Activated CD4-positive, alpha-beta T cell treated with anti-CD3 and anti-CD28 coated beads, Interleukin-2, amount 50 U/mL, for 48 hours (primary cell): ENCODE measurements at places on chromosomes 1 and 21.
A peak's percentile ranks its signal among the peaks of the same experiment; 100 is the strongest.

GRCh38 chr1:231691618-231692259, 65.1 kb downstream of the DISC1 start:
- no peak for DNase-seq

DNA sequence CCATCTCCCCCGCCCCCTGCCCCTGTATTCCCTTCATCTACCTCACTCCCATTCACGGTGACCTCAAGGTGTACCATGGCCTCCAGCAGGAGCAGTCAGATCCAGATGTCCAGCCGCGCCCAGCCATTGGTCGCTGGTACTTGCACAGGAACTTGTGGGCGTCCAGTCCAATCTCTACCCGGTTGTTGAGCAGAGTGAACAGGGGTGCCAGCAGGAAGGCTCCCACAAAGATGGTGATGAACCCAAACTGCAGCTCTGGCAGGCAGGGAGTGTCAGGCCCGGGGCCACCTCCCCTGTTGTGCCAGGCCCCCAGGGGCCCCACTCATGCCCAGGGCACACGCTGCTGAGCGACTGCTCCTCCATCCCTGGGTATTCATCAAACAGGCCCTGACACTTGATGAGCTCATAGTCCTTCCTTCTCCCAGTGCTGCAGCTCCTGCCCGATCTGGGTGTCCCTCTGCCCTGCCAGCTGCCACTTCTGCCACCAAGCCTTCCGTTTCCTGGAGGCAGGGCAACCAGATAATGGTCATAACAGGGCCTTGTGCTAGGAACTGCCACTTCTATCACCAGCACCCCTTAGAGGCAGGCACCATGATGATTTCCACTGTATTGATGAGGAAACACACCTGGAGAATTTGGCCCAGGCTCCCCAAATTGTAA, 5.7 kb upstream of the ARHGEF19 start:
- DNase-seq: no peak

- DNase-seq: no peak
These were observed 71.0 kb upstream of the KLHDC7A start for GRCh38 chr1:18409609-18410237.

DNA sequence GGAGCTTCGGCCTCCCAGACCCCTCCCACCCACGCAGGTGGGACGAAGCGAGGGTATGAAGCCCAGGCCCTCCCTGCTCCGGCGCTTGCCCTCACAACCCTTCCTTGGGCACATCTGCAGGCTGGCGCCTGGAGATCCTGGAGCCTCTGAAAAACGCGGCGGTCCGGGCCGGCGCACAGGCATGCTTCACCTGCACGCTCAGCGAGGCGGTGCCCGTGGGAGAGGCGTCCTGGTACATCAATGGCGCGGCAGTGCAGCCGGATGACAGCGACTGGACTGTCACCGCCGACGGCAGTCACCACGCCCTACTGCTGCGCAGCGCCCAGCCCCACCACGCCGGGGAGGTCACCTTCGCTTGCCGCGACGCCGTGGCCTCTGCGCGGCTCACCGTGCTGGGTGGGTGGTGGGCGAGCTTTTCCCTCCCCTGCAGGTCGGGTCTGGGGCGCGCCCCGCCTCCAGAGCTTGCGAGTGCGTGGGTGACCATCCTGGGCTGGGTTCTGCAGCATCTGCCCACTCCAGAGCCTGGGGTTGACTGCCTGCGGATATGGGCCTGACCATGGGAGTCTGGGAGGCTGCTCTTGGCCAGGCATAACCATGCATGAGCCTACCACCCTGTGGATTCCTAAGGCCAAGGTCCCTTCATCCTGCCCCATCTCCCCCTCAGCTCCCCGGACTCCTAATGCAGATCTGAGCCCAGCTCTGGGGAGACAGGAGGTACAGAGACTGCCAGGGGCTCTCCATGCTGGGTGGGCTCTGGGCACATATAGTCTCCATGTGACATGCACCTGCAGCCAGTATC, 89.8 kb downstream of the TRIM11 start:
- no peak for DNase-seq

GRCh38 chr1:27519331-27520258, 29.6 kb upstream of the WASF2 start:
- no peak for DNase-seq

- no peak for DNase-seq
These were observed 99.6 kb upstream of the KAZN start for GRCh38 chr1:14498839-14499238.

DNA sequence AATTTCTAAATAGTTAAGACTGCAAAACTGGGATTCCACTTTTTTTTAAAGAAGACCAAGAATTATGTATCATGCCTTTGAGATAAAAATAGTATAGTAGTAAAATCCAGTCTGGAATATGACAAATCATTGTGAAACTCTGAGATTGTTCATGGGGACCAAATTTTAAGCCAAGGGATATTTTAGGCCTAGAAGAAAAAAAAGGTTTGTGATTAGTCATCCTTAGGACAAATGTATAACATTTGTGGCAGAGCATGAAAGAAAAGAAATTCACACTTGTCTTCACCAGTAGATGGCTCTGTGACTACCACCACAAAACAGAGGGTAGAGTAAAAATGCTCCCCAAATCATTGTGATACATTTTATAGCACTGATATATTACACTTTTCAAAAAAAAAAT, 226.1 kb downstream of the KCTD3 start:
- DNase-seq: no peak

GRCh38 chr1:231550448-231550781, 21.9 kb downstream of the TSNAX start:
- DNase-seq: no peak

- no peak for DNase-seq
These were observed 19.4 kb downstream of the PLEKHA6 start for GRCh38 chr1:204340081-204340889.

- no peak for DNase-seq
These were observed 18.7 kb downstream of the C21orf58 start for GRCh38 chr21:46304955-46305354.

DNA sequence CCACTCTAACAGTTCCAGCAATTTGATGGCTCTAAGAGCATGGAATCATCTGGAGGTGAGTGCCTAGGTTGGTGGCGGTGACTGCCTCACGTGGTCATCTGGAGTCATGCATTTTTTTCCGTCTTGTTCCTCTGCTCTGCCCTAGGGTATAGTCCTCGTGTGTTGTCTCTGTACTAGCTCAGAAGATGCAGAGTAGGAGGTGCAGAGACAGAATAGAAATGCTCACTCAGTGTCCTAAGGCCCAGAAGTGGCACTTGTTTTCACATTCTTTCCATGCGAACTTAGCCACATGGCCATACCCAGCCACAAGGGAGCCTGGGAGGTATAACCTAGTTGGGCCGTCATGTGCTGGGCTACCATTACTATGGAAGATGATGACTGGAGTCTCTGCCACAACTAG, 30.3 kb downstream of the DYRK1A start:
- DNase-seq: no peak

DNA sequence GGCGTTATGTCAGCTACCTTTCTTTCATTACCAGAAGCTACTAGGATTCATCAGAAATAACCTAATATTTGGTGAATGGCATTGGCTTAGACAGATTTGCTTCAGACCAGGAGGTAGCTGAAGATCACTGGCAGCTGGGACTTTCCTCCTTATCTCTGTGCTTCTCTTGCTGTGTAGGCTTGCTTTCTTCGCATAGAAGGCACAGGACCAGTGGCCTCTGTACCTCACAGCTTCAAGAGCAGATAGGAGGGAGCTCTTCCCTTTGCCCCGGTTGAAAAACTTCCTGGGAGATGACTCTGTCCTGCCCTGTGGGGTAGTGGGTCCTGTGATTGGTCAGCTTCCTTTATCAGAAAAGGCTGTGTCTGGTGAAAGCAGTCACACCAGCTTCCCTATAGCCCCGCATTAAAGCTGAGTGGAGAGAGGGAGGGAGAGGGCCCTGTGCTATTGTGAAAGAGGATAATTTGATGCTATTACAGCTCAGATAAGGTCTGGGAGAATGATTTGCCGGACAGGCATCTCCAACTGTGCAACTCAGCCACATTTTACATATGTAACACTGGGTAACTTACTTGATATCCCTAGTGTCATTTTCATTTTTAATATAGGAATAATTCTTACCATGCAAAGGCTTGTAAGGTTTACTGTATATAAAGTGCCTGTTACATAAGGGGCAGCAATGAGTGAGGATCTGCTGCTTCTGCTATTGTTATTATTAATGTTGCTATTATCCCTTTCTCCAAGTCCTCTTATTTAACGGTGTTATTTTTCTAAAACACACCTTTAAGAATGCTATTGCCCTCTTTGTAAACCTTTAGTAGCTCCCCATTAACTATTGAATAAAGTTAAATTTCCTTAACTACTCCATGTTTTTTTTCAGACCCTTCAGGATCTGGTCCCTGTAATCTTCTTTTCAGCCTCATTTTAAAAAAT, 31.6 kb downstream of the OSBPL9 start:
- DNase-seq: no peak

DNA sequence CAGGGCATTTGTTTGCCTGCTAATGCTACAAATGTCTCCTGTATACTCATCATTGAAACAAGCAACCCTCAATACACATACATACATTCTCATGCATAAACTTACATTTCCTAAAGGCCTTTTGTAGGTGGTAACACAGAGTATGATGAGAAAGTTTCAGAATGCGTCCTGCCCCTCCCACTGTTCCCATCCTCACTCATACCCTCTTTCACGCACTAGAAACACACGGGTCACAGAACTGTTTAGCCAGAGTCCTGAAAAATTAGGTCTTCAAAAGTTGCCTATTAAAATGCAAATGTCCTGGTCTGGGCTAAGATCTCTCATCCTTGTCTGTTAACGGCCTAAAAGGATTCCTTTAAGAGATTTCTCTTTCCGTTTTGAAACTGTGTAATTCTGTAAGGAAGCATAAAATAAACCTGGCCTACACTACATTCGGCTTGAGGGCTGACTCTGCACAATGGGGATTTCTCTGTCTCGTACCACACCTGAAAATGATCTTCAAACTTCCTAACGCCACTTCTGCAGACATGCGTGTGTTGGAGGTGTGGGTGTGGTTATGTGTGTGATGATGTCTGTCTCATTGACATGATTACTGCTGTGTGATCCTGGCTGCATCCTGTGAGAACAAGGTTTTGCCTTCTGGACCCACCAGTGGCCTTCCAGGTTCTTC, 5.3 kb upstream of the FCER1A start:
- DNase-seq: no peak

GRCh38 chr1:99969729-99970621, at the start of gene SLC35A3:
Gene SLC35A3, plus strand, starts transcription at chr1:99969996. Its CDS starts 23,559 bp downstream, at chr1:99993555.
- peak; percentile 88 for DNase-seq

DNA sequence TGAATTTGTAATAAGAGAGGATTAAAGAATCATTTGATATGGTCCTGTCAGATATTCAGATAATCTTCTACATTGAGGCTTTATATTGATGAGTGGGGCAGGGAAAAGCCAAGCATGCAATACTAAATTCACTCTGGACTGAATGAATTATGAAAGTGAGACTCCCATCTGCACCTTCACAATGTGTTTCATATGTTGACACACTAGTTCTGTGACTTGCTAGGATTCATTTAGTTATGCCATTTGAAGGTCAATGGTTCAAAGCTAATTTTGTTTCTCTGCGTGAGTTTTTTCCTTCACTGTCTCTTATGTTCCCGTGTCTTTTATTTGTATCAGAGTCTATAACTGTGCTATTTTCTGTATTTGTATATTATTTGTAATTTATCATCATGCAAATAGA, 1332.5 kb downstream of the KCNT2 start:
- no peak for DNase-seq

DNA sequence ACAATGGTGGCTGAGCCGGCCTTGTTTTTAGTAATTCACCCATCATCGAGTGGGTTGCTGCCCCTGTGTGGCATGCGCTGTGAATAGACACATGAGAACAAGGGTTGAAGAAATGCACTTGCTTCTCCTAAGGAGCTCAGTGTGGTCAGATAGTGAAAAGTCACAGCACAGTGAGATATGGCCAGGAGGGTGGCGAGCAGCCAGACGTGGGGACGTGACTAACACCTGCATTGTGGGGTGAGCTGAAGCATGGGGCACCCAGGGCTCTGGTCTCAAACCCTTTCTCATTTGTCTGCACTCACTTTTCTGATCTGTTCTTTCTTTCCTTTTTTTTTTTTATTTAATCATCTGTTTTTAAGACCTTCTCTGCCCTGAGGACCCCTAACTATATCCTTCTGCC, 13.5 kb downstream of the MTARC1 start:
- no peak for DNase-seq

DNA sequence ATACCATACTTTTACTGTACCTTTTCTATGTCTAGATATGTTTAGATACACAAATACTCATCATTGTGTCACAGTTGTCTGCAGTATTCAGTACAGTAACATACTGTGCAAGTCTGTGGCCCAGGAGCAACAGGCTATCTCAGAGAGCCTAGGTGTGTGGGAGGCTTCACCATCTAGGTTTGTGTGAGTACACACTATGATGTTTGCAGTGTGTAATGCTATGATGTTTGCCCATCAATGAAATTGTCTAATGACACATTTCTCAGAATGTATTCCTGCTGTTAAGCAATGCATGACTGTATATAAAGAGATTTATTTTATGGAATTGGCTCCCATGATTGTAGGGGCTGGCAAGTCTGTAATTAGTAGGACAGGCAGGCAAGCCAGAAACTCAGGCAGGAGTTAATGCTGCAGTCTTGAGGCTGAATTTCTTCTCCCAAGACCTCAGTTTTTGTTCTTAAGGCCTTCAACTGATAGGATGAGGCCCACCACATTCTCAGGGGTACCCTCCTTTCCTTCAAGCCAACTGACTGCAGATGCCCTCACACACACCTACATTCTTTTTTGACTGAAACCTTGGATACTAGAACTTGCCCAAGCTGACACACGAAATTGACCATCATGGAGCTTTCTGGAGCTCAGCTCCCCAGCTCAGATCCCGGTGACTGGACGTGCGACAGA, 7.7 kb upstream of the AGTRAP start:
- DNase-seq: no peak

GRCh38 chr1:26553942-26554682, 24.6 kb downstream of the RPS6KA1 start:
- DNase-seq: no peak

DNA sequence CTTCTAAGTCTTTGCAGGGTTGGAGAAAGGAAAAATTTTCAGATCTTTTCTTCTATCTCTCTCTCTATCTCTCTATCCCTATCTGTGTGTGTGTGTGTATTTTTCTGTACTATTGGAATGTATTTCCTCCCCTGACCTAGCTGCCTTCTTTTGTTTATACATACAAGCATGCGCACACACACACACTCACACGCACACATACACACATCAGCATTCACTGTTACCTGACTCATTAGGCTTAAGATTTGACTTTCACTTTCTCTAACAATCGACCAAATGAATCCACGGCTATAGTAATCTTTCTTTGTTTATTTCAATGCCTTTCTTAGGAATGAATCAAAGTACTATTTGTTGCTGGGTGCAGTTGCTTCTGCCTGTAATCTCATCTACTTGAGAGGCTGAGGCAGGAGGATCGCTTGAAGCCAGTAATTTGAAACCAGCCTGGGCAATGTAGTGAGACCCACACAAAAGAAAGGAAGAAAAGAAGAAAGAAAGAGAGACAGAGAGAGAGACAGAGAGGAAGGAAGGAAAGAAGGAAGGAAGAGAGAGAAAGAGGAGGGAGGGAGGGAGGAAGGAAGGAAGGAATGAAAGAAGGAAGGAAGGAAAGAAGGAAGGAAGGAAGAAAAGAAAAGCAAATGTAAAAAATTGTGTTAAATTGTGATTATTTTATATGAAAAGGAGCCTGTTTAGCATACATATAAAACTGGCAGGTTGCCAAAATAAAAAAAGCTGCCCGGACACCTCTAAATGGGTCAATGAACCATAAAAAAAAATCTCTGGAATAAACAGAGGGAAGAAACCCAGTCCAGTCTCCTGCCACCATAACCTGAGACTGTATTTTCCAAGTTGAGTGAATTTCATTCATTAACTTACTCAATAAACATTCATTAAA, 206.8 kb downstream of the ZNF326 start:
- no peak for DNase-seq

- peak; percentile 54 for DNase-seq
These were observed 432 bp downstream of the AKT3 start for GRCh38 chr1:243849421-243850201.

- no peak for DNase-seq
These were observed 51.8 kb upstream of the TRABD2B start for GRCh38 chr1:48048980-48049379.
